Stimulated activated CD8-positive, alpha-beta memory T cell treated with anti-CD3 and anti-CD28 coated beads, Interleukin-12 subunit alpha, Interleukin-12 subunit beta, amount 100 ng/mL, for 1 hour (primary cell): ENCODE measurements at places on chromosomes 3 and 15.

GRCh38 chr3:149472030-149472797 lies 2.3 kb upstream of the TM4SF4 start:
- DNase-seq, result no peak

GRCh38 chr3:194396859-194397756 lies 2.0 kb downstream of the GP5 start:
- DNase-seq, result no peak

DNA sequence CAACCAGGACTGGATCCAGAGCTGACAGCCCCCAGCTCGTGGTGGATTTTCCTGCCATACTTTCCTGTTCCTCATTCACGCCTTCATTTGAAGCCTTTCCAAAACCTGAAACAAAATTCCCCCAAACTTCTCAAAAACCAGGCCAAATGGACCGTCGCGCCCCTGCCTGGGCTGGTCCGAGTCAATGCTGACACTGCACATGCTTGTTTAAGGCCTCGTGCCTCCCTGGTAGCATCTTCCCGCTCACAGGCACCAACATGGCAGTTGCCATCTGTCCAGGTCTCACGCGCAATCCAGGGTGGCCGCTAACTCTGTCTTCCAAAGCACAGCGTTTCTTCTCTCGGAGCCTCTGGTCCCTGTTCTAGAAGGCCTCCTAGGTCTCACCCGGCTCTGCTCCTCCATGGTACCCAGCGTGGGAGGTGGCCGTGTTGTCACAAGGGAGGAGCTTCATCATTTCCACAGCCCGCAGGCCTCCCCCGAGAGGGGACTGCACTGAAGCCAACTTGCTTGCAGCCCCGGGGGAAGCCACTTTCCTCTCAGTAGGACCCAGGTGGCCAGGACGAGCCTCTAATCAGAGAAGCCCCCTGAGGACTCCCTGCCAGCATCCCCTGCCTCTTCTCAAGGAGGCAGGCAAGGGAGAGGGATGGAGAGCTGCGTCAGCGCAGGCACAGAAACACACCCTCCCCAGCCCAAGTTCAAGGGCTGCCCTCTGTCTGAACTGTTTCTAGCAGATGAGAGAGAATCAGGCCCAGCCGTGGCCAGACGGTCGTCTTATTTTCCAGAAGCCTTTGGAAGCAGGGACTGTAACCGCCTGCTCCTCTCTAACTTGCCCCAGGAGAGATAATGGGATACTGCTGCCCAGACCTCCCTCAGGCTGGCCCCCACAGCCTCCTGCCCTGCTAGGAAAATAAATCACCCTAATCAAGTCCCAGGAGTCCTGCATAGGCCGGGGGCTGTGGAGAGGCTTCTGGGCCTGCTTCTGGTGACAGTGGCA lies 152.8 kb upstream of the TLE3 start:
- no peak for DNase-seq

DNA sequence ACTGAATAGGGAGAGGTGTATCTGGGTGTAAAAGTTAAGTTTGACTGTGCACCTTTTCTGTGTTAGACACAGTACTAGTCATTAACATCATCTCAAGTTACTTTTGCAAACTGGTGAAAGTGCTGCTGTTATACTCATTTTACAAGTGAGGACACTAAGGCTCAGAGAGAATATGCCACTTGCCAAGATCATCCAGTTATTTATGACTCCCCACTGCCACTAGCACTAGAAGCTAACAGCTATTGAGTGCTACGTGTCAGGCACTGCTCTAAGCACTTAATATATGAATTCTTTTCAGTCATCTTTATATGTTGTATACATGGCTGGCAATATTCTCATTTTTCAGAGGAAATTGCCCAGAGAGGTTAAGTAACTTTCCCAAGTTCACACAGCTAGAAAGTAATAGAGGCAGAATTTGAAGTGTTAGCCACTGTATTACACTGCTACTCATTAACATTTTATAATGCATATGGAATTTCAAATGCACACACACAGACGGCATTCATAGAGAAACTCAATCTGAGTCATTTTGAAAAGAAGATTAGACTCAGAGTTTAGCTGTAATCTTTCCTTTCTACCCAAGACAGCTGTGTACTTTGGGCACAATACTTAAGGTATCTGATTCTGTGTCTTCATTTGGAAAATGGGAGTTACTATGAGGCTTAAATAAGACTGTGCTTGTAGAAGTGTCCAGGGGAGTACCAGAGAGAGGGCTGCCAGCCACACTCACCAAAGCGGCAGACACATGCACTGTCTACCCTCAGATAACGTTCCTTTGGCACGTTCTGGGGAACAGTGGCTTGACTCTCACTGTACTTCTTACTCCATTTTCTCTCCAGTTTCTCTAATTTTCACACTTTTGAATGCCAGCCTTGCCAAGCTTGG lies 1.3 kb upstream of the MASP1 start:
- DNase-seq, result no peak

- DNase-seq, result no peak
These were observed 15.2 kb downstream of the PHLDB2 start for GRCh38 chr3:111874177-111874820.

- no peak for DNase-seq
These were observed 27.5 kb upstream of the FHIT start for GRCh38 chr3:61278713-61279112.
